ENCODE measurements at places on chromosomes 1 and 21.

DNA sequence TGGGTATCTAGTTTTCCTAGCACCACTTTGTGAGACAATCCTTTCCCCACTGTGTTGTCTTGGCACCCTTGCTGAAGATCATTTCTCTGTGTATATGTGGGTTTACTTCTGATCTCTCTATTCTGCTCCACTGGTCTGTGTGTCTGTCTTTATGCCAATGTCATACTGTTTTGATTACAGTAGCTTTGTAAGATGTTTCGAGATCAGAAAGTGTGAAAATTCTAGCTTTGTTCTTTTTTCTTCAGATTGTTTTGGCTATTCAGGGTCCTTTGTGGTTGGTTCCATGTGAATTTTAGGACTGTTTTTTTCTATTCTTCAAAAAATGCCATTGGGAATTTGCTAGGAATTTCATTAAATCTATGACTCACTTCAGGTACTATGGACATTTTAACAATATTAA lies 116.2 kb downstream of the KIF26B start:
- no peak for DNase-seq

DNA sequence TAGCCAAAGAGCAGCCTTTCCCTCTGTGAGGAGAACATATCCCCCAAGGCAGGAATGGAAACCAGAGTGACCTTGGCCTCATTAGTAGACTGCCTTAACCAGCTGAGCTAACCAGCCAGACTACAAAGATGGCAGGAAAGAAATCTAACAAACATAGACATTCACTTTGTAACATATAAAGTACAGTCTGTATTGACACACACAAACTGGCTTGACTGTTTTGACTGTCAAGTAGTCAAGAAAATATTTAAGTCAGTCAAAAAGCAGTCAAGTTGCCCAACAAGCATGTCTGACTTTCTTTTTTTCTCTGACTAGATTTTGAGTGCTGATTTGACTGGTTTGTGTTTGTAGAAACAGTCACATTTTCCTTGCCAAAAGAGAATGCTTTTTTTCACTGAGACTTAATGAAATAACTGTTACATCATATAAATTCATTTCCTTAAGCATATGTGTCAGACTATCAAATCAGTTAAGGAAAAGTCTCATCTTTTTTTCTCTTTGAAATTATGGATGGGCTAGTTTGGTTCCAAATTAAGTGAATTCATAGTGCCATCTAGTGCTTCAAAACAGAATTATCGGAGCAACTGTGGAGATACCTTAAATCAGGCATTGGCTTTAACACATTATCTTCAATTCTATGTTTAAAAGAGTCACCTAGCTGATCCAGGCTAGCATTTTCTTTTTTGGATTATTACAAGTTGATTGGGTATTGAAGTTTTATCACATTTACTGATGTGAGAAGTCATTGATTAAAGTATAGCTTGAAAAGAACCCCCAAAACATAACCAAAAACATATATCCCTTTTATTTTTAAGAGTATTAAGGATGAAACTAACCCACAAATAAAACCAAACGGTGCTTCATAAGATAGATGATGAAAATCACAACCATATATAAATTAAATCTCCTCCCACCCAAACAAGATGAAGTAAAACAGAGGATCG lies 75.0 kb downstream of the ATP6V1G3 start:
- DNase-seq, result peak; percentile 79

DNA sequence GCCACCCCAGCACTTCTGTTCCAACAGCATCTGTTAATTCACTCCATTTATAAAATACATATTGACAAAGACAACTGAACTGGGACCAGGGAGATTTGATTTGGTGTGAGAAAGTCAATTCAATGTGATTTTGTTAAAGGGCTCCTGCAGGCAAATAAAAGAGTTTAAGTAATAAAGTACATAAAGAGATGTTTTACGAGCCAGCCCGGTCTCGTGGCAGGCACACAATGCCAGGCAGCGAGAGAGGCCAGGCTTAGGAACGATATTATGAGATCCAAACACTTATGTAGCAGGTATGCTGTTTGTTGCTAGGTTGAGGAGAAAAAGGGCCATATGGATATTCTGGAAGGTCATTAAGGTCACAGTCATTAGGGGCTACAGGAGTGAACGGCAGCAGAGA lies 227.1 kb downstream of the KCTD3 start:
- no peak for DNase-seq

DNA sequence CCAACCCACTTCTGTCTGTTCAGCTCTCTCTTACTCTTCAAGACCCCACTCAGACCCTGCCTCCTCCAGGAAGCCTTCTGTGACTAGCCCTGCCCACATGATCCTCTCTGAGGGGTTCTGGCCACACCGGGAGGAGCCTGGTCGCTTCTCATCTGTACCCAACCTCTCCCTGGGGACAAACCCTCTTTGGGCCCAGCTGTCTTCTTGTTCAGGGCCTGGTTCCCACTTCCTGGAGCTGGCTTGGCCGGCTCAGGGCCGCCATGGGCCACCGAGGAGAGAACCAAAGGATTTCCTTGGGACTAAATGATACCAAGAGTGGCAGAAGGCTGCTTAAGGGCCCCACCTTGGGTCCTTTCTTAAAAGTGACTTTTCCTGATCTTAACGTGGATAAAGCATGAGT lies 124.7 kb upstream of the ZBTB40 start:
- no peak for DNase-seq

- no peak for DNase-seq
Observed at GRCh38 chr1:109946511-109946910, 35.9 kb downstream of the CSF1 start.

- DNase-seq, result peak; percentile 77
Observed at GRCh38 chr1:118151312-118151937, 33.6 kb downstream of the SPAG17 start.

DNA sequence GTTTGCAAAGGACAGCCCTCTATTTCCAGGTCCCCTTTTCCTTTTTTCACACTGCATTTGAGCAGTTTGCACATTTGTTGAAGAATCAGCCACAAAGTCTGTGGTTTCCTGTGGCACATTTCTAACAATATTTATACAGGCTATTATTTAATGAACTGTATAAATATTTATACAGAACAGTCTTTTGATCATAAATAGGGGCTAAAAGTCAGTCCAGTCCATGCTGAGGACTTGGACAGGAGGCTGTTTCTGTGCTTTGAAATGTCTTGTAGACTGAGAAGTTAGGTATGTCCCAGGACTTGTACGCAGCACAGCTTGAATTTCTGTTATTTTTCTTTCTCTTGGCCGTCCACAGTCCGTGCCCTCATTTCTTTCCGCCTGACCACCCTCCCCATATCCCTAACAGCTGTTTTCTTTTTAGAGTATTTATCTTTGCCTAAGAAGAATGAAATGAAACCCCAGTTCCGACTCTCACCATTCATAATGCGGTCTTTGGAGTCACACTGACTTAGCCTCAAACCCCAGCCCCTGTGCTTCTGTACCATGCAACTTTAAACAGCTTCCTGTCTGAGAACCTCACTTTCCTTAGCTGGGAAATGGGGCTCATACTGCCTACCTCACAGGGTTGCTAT lies 19.7 kb downstream of the FGGY start:
- no peak for DNase-seq

DNA sequence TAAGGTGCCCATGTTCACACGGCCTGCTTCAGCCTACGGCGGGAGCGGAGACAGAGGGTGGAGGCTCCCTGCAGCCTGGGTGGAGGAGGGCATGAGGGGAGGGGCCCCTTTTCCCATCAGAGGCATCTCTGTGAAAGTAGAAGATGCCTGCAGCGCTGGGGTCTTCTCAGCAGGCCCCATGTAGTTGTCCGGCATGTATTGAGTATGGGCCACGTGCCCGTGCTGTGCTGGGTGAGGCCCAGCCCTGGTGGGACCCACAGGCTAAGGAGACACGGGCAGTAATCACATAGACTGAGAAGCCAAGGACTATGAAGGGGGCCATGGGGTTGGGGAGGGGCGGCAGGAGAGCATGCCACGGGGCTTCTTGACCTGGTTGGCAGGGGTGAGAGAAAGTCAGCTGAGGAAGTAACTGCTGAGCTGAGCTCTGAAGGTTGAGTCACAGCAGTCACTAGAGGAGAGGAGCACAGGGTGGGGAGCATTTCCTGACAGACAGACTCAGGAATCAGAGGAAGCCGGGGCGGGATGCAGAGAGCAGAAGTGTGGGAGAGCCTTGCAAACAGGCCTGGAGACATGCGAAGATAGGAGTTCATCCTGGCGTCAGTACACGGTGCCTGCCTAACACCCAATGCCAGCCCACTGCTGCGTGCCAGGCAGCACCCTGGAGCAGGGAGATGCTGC lies 21.6 kb downstream of the PSEN2 start:
- DNase-seq, result no peak

DNA sequence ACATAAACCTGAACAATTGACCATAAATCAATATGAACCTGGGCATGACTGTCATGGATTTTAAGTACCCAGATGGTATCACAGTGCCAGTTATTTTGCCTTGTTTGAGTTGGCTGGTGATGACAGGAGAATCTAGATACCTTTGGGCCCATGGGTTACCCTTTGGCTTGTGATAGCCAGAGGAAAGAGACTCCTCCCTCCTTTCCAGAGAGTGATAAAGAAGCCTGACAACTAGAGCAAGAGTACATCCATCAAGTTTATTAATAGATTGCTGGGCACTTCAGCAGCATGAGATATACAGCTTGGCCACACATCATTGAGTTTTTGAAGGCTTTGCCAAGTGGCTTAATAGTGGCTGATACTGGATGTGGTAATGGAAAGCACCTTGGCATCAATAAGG lies 6.6 kb upstream of the FMO3 start:
- DNase-seq, result no peak

- no peak for DNase-seq
Observed at GRCh38 chr1:76390456-76390855, 315.9 kb downstream of the ST6GALNAC3 start.

GRCh38 chr1:24369199-24369598 lies 44.4 kb downstream of the STPG1 start:
- DNase-seq, result no peak

GRCh38 chr1:6301526-6301925 lies 40.6 kb upstream of the GPR153 start:
- no peak for DNase-seq

GRCh38 chr1:112402682-112403643 lies 6.9 kb downstream of the CTTNBP2NL start:
- no peak for DNase-seq

GRCh38 chr1:93969371-93969770 lies 60.1 kb upstream of the GCLM start:
- no peak for DNase-seq

- DNase-seq, result no peak
Observed at GRCh38 chr1:215453440-215453839, 113.7 kb upstream of the KCTD3 start.

- DNase-seq, result peak; percentile 44
Observed at GRCh38 chr1:76933847-76934815, 66.9 kb downstream of the ST6GALNAC5 start.

DNA sequence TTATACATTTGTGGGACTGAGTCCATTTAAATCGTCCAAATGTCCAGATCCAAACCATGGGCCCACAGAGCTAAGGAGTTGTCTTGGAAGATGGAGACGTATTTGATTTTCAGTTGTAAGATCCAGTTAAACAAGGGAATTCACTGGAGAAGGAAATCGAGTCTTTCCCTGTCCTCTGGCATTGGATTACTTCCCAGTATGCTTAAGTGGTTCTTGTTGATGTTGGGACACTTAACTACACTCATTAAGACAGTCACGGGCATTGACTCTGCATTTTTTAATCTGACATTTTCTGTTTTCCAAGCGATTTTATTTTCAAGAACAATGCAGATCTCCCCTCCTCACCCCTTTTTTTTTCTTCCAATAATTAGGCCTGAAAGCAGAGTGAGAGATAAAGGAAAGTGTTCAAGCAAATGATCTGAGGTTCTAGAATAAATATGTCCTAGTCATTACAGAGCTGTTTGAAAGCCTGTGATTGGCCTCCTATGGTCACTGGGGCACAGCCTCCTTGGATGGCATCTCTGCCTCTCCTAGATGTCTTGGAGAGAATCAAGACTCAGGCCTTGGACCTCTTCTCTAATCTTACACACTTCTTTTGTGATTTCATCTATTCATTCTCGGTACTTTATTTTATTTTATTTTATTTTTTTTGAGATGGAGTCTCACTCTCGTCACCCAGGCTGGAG lies 48.9 kb downstream of the CD247 start:
- DNase-seq, result no peak

GRCh38 chr1:35925741-35926140 lies 5.2 kb upstream of the AGO3 start:
- no peak for DNase-seq

GRCh38 chr1:230170153-230170547 lies 103.1 kb downstream of the GALNT2 start:
- no peak for DNase-seq

DNA sequence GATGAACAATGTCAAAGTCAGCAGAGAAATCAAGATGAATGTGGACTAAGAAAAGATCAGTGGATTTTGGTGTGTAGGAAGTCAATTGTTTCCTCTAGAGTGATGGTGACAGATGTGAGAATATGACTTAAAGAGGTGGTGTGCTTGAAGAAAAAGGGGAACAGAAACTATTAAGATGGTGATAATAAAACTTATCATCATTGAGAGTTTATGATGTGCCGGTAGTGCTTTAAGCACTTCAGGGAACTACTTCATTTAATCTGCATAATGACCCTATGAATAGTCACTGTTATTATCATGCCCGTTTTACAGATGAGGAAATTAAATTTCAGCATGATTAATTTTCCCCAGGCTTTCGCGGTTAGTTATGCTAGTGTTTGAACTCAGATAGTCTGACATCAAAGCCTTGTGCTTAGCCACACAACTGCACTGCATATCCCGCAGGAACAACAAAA lies 246.9 kb upstream of the LRRC7 start:
- peak; percentile 30 for DNase-seq

GRCh38 chr1:71417421-71417820 lies 336.6 kb upstream of the ZRANB2 start:
- DNase-seq, result no peak

DNA sequence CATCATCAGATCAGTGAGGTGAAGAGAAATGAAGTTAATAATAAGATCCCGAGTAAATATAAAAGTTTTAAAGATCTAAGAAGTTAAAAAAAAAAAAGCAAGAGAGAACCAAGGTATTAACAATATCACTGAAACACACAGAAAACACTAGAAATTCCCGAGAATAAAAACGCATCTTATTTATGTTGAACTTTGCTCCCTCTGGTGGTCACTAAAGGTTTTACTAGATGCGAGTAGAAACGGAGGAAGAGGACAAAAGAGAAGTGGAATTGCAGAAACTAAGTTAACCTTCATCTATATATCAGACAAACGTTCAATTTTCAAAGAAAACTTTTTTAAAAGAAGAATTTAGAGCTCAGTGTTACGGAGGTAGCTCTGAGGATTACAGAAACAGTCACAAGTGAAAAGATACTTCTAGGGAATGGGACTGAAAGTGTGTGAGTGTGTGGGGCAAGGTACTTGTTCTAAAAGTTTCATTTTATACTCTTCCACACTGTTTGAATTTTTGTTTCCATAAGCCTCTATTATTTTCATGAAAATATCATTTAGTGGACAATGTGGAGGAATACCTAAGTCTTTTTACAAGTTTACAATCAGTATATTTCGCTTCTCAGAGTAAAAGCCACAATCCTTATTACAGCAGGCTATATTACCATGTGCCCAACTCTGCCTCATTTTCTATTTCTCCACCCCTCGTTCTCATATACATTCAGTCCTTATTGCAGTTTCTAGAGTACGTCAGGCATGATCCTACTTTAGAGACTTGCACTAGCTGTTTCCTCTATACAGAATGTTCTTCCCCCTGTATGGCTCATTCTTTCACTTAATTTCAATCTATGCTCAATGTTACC lies 19.7 kb downstream of the ACBD6 start:
- peak; percentile 84 for DNase-seq

Measured in hematopoietic multipotent progenitor cell treated with erythropoietin and hydrocortisone succinate and interleukin-3 and kit ligand, for 4 days (in vitro differentiated cells).